SJCRH30 (cell line): ENCODE measurements at places on chromosomes 11 and 22.
A peak's percentile ranks its signal among the peaks of the same experiment; 100 is the strongest.

DNA sequence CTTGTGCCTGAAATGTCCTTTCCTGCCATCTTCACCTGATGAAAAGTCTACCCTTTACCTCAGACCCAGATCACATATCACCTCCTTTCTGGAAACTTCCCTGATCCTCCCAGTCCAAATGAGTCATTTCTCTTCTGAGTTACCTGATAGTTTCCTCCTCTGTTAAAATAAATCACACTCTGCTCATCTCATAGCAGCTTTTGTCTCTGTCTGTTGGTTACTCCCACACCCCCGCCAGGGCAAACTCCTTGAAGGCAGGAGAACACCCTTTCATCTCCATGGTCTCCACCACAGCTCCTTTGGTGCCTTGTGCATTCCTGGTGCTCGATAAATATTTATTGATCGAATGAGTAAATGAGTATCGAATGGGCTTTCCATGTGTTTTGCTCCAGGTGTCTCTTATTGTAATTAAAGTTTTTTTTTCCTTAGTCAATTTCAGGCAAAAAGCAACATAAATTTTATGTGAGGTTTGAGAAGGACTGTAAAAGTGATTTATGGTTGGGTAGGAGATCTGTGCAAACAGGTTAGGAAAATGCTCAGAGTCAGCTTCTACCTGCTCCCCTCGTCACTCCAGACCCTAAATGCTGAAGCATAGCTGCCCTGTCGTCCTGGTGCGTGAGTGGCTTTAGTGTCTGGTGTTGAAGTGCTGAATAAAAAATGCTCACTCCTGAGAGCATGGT, 178.2 kb downstream of the GRIK4 start:
- DNase-seq = no peak

DNA sequence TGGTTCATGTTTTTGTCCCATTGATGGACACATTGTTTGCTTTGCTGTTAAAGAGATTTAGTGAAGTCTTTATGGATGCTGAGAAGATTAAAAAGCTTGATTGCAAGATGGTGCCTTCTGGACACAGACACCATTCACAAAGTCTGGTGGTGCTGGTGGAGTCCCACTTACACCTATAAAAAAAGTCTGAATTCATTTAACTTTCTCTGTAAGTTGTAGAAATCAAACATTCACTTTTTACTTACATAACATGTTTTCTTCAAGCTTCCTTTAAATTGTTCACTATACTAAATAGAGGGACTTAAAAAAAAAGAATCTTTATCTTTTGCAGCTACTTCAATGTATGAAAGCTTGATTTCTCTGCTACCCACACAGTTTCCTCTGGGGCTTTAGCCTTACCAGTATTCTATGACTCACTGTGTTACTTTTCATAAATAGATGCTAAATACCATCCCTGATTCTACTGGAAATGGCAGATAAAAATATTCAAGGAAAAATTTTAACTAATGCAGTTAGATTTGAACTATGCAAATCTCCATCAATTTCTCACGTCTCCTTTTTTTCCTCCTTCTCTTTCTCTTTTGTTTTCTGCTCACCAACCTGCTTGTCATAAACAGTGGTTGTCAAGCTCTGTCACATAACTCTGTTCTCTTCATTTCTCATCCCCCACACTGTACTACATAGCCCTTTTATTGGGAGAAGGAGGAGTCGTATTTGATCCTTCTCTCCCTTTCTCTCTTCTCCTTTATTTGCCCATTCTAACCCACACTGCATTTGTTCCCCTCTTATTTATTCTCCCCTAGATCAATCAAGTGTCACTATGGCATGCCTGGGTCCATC, 89.7 kb downstream of the FAM76B start:
- no peak for DNase-seq

- DNase-seq = no peak
These were observed 1.7 kb upstream of the TYMP start for GRCh38 chr22:50531546-50531961.

- DNase-seq = no peak
These were observed 154.2 kb downstream of the MPPED1 start for GRCh38 chr22:43566021-43566420.

- peak; percentile 86 for DNase-seq
These were observed 150.1 kb upstream of the UBASH3B start for GRCh38 chr11:122505304-122506006.

DNA sequence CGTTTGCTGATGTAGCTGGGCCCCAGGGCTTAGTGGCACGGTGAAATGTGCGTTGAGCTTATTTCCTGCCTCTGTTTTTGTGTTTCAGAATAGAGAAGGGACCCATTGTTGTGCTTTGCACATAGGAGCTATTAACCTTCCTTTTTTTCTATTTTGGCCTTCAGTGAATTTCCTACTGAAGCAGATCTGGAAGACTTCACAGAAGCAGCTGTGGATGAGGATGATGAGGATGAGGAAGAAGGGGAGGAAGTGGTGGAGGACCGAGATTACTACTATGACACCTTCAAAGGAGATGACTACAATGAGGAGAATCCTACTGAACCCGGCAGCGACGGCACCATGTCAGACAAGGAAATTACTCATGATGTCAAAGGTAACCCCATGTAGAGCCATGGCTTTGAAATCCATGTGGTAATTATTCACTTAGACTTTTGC, 37.4 kb upstream of the ST14 start:
- no peak for DNase-seq

- peak; percentile 50 for DNase-seq
These were observed 686.3 kb downstream of the NTM start for GRCh38 chr11:132056689-132057088.

DNA sequence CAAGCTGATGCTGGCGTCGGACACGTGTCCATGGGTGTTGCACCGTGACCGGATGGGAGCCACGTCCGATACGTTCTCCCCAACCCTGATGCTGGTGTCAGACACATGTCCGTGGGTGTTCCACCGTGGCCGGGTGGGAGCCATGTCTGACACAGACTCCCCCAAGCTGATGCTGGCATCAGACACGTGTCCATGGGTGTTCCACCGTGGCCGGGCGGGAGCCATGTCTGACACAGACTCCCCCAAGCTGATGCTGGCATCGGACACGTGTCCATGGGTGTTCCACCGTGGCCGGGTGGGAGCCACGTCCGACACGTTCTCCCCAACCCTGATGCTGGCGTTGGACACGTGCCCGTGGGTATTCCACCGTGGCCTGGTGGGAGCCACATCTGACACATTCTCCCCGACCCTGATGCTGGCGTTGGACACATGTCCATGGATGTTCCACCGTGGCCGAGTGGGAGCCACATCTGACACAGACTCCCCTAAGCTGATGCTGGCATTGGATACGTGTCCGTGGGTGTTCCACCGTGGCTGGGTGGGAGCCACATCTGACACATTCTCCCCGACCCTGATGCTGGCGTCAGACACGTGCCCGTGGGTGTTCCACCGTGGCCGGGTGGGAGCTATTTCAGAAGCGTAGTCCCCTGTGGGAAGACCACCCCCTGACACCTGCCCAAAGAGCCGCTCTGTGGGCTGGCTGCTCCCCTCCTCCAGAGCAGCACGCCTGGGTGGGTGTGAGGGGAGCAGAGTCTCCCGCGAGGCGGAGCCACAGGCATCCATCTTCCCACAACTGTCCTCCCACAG, 20.0 kb downstream of the SELENOO start:
- DNase-seq = no peak

- DNase-seq = no peak
These were observed 1.1 kb upstream of the PPFIBP2 start for GRCh38 chr11:7512525-7513233.

DNA sequence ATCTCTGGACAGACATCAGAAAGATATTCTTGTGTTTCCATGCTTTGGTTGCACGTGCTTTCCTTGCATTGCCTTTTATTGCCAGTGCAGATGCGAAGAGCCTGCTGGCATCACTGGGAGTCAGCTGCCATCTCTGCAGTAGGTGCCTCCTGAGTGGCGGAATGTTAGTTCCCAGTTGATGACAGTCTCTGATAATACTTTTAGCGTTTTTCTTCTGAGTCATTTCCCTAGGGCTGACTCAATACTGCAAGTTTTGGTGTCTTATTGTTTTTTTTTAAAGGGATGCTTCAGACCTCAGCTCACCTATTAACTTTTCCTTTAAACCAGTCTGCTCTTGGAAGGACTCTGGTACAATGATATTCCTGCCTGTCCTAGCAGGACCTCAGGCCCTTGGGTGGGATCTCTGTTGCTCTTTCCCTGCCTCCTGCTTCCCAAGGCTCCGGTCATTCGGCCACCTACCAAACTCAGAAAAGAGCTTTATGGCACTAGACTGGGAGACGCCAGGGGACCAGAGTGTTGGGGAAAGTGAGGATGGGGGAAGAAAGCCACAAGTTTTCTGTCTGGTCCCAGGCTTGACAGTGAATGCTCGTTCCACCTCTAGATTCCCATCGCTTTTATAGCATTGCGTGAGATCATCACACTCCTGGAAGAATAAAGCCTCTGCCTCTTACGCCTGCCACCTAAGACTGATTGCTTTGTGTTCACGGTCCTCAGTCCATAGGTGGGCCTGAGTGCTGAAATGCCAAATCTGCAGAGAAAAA, 308.7 kb downstream of the DDX10 start:
- DNase-seq = no peak

DNA sequence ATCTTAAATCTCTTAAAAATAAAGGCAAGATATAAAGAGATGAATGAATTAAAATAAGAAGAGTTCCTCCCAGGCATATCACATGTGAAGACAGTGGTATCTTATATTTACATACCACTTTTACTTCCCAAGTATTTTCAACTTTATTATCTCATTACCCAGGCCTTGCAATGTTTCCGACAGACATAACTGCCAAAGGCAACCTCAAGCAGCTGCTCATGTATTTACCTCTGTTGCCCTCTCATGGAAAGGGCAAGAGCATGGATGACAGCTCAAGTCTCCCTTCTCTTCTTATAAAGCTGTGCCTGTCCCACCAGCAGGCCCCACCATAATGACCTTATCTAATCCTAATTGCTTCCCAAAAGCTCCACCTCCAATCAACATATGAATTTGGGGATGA, 894.2 kb downstream of the NTM start:
- DNase-seq = no peak

- DNase-seq = no peak
These were observed 18.6 kb downstream of the USH1C start for GRCh38 chr11:17525570-17525969.

- DNase-seq = no peak
These were observed 56.3 kb upstream of the PLET1 start for GRCh38 chr11:112316971-112317370.

DNA sequence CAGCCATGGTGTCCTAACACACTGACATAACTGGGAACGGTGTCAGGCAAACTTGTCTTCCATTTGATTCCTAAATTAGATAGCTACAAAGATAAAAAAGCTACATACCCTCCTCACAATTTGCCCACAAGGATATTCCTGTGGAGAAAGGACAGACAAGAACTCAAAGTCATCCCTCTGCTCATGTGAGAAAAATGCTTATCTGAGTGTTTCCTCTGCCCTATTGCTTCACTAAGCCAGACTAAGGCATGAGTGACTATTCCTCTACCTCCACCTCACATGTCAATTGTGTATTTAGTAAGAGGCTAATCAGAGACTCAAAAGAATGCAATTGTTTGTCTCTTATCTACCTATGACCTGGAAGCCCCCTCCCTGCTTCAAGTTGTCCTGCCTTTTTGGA, 247.7 kb downstream of the DDX10 start:
- no peak for DNase-seq

- DNase-seq = peak; percentile 73
These were observed 131.9 kb downstream of the SHANK2 start for GRCh38 chr11:71120471-71120896.

GRCh38 chr22:47238690-47239473, 476.4 kb downstream of the TBC1D22A start:
- no peak for DNase-seq

DNA sequence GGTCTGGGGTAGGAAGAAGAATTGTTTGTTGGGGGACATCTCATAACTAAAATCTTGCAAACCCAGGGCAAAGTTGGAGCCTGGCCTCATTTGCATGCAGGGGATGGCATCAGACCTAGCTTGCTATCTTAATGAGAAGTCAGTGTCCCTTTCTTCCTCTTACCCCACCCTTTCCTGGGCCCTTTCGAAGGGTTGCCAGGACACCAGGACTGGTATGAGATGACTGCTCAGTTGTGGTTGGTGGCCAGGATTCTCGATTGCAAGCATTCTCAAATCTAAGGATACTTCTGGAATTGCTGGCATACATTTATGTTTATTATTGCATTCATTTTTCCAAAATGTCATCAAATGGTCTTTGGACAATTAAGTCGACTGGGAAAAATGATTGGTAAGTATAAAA, 131.0 kb downstream of the SLC1A2 start:
- no peak for DNase-seq

GRCh38 chr11:127130321-127130720, 129.8 kb upstream of the KIRREL3 start:
- no peak for DNase-seq

GRCh38 chr11:65968600-65969482, 7.3 kb downstream of the SART1 start:
- DNase-seq = no peak

- DNase-seq = no peak
These were observed 33.2 kb downstream of the CSF2RB start for GRCh38 chr22:36946421-36947158.

GRCh38 chr11:27700351-27701301, at the start of gene BDNF:
Gene BDNF, minus strand, starts transcription at chr11:27700455. Its CDS starts 41,891 bp downstream, at chr11:27658564.
- peak; percentile 41 for DNase-seq

DNA sequence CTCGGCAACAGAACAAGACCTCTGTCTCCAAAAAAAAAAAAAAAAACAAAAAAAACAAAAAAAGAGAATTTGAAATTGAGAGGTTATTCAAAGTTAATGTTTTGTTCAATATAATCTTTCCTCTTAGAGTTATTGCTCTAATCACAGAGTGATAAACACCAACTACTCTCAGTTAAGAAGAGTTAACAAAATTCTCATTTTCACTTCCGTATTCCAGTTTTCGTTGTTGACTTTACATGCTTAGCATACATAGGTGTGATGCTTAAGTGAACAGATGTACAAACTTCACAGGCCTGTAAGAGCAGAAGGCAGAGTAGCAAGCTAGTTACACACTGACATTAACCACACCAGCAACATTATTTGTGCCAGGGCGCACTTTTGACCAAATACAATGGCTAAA, 12.3 kb downstream of the EIF4ENIF1 start:
- no peak for DNase-seq

GRCh38 chr22:34015642-34016041, 95.4 kb upstream of the LARGE1 start:
- DNase-seq = no peak

GRCh38 chr11:113705871-113706655, at the start of gene TMPRSS5:
Gene TMPRSS5, minus strand, starts transcription at chr11:113706308. Its CDS starts 84 bp downstream, at chr11:113706224.
- peak; percentile 24 for DNase-seq
